Endothelial cell (in vitro differentiated cells): ENCODE measurements at places on chromosomes 12 and 14. TPM values are rescaled to one million over a fixed set of nuclear protein-coding genes. Genes with fewer than 3 reads are reported as not detected.

The KRT73 gene
- 0.77 TPM for total RNA-seq

The OVCH1 gene
- not detected for total RNA-seq

The KRT86 gene
- total RNA-seq, result not detected

The DBX2 gene
- total RNA-seq, result not detected

The CACNA2D4 gene
- 0.28 TPM for total RNA-seq
